ENCODE measurements at places on chromosomes 6 and 20.

GRCh38 chr6:167687116-167687725, 139.5 kb upstream of the AFDN start:
- no peak for DNase-seq

DNA sequence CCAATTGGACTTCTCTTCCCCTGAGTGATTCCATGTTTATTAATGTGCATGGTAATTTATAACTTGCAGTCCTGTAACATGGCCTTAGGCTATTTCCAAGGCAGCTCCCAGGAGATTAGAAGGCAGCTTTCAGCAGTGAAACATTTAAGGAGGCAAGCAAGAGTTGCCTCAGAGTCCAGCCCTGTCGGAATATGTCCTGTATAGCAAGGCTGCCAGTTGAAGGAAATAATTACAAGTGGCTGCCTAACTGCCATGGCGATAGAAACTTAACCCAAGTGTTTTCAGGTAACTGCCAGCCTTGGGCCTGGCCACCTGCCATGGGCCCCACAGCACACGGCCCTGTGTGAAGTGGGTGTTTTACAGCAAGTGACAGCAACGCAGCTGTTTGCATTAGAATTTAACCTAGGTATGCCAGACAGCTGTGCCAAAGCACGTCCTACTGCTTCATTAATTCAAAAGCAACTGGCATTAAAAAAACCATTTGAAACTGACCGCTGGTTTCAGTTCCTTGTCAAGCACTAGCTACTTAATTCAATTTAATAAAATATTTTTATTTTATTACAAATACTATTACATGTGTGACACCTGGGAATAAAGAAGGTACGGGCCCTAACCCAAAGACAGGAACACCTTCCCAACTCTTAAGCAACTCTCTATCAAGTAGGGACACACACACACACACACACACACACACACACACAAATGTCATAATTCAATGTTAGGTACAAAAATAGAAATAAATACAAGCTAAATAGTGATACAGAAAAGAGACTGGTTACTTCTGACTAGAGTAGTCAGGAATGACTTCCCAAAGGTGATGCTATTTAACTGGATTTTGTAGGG, 151.8 kb upstream of the HEY2 start:
- no peak for DNase-seq

DNA sequence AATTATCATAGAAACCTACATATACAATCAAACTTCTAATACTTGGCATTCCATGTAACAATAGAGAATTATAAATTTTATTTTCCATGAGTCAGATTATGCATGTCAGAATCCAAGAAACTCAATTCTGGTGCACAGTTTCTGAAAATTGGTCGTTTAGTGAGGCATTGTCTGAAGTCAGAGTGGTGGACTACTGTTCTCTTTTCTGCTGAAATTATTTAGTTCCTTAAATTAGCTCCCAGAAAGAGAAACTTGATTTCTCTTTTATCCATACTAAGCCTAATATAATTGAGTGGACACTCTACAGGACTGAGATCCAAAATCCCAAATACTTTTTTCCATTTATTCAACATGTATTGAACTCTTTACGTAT, 265.5 kb downstream of the ALDH8A1 start:
- DNase-seq = peak; percentile 54

DNA sequence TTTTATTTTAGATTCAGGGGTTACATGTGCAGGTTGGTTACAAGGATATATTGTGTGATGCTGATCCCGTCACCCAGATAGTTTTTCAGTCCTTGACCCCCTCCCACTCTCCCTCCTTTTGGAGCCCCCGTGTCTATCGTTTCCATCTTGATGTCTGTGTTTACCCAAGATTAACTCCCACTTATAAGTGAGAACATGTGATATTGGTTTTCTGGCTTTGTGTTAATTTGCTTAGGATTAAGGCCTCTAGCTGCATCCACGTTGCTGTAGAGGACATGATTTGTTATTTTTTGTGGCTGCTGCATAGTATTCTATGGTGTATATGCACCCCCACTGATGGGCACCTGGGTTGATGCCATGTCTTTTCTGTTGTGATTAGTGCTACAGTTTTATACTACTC, 178.6 kb downstream of the PLCB1 start:
- DNase-seq = no peak

DNA sequence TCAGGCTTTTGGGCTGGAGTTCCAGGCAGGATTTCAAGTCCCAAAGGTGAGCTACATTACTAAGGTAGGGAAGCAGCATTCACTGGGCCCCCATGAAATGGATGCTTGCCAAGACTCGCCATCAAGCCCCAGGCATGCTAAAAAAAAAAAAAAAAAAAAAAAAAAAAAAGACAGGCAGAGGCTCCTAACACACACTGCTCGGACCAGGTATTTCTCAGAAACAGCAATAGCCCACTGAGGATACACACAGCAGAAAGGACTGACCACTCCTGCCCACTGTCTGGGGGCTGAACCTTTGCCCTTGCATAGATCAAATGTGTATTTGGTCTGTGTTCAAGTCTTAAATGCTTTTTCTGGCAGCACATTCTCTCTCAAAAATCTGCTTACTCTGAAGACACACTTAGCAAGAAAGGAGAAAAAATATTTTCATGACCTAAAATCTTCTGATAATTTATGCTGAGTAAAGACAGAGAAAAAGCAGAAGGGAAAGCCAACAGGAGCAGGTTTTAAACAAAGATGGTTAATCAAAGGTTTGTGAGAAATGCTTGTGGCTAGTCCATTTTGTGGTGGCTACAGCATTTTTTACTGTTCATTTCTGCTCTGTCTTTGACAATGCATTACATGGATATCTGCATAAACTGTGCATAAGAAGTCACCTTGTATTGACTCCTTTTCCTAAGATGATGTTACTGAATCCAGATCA, 37.9 kb upstream of the BEND6 start:
- DNase-seq = no peak

- DNase-seq = no peak
Observed at GRCh38 chr6:17250237-17250636, 30.9 kb upstream of the RBM24 start.

GRCh38 chr20:45818239-45818638, 5.8 kb downstream of the UBE2C start:
- no peak for DNase-seq

DNA sequence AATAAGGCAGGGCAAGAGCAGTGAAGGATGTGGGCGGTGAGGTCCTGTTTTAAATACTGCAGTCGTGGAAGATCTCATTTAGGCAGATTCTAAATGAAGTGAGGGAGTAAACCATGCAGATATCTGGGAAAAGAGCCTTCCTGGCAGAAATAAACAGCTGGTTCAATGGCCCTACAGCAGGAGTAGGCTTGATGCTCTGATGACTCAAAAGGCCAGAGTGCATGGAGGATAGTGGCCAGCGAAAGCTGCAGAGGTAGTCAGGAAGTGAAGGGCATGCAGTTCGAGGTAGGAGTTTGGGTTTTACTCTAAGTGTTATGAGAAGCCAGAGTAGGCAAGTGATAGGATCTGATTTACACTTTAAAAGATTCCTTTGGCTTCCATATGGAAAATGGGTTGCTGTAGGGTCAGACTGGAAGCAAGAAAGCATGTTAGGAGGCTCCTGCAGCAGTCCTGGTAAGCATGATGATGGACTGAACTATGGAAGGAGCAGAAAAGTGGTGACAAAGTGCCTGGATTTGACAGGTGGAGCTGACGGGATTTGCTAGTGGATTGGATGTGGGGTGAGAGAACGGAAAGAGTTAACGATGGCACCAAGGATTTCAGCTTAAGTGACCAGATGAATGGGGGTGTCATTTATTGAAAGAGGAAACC, 150.0 kb downstream of the GJA10 start:
- DNase-seq = no peak

- DNase-seq = no peak
Observed at GRCh38 chr6:36840432-36841403, 1.5 kb upstream of the CPNE5 start.

GRCh38 chr20:63765902-63766301, 26.3 kb downstream of the SLC2A4RG start:
- DNase-seq = no peak

DNA sequence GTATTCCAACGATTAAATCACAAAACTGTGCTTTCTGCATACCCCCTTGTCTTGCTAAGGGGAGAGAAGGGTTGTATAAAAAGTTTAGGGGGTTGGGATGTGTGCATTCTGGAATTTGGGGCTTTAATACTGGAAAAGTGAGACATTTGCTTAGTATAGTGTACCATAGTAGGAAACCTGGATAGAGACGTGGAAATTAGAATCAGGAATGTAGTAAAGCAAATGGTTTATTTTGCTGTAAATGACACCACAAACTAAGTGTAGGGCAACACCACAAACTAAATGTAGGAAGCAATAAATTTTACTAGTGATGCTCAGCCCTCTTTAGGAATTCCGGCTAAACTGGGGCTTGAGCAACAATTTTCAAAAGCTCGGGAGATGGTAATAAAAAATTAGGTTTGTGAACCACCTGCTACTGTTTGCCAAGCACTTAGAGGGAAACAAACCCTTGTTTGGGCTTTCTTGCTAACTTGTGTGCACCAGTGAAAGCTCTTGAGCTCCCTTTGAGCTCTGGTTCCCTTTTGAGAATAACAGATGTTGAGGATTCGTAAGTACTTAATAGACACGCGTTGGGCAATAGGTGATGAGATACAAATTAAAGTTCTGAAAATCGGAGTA, 13.8 kb downstream of the BRD2 start:
- DNase-seq = no peak

DNA sequence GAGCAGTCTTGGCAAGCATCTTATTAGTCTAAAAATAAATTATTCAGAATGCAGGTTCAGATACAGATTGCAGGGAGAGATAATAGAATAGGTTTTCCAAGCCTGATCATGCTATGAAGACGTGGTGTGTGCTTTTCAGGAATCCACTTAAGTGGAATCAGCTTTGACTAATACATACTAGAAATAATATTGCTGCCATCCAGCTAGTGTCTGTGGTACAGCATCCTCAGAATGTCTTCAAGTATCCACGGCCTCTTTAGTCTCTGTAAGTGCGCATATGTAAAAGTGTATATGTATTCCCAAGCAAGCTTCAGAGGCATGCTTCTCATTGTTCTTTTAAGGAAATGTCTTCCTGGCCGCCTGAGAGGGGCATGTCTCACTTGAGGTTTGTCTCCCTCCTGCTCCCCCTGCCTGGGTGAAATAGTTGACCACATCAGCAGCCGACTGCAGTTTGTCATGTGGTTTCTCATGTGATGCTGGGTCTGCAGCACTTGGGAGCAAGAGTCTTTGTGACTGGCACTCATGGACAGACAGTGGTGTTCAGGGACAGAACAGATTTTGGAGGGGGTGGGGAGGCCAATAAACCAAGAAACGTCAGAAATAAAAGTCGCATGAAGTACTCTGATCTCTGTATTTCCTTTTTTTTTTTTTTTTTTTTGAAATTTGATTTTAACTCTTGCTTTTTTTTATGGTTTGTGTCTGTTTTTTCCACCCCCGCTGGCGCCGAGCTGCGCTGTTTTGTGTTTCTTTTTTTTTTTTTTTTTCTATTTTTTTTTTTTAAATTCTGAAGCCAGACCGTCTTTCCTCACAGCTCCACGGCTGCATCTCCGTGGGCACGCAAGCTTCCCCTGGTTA, 150.8 kb downstream of the PRL start:
- no peak for DNase-seq

GRCh38 chr6:44530209-44530909, 142.9 kb downstream of the CDC5L start:
- DNase-seq = no peak

- DNase-seq = peak; percentile 42
Observed at GRCh38 chr6:73451223-73452106, 632 bp downstream of the CGAS start.

DNA sequence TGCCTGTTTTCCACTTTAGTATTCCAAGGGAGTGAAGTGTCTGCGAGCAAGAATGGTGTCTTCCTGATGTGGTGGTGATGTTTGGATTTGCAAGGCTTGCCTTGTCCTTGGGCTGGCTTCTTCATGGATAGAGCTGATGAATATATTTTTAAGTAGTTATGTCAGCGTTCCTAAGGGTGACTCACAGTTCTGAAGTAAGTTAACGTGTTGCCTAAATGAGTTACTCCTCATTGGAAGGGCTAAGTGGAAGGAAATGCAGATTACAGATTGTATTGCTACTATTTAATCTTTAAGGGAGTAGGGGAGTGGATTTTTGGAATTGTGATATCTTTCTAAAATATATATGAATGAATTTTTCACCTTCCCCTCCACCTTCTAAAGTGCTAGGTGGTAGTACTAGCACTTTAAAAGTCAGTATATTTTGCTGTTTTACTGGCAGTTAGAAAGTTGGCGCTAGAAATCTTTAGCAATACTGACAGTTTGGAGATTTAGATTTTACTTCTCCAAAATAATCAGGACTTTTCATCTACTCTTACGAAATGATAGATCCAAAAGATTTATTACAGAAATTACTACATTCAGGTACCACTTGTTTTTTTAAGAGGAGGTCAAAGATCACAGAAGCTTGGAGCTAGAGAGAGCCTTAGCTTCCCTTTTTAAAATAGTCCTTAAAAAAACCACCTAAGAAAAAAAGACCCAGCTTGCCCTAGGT, 197.4 kb downstream of the JARID2 start:
- DNase-seq = peak; percentile 84

DNA sequence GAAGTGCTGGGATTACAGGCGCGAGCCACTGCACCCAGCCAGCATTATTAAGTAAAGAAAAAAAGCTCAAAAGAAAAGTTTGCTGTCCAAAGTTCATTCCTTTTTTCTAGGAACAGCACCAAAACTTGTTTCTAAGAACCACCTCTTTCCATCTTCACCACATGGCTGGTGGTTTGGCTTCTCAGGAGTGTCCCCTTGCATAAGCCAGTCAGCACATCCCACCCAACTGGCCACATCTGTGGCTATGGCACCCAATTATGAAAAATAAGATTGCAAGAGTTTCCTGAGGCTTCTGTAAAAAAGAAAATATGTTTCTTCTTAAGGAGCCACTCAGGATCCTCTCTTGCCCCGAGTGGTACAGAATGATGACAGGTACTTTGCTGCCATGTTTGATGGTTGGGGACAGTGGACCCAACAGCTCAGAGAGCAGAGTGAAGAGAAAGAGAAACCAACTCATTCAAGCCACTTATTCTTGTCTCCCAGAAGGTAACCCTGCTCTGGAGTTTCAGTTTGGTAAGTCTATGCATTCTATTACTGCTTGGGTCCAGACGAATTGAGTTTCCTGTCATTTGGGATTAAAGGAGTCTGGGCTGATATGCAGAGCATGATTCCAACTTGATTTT, 65.3 kb downstream of the PSMB1 start:
- DNase-seq = no peak

- no peak for DNase-seq
Observed at GRCh38 chr6:43990627-43991619, 136.3 kb downstream of the MRPL14 start.

- DNase-seq = no peak
Observed at GRCh38 chr20:14906908-14907434, 569.6 kb upstream of the FLRT3 start.

DNA sequence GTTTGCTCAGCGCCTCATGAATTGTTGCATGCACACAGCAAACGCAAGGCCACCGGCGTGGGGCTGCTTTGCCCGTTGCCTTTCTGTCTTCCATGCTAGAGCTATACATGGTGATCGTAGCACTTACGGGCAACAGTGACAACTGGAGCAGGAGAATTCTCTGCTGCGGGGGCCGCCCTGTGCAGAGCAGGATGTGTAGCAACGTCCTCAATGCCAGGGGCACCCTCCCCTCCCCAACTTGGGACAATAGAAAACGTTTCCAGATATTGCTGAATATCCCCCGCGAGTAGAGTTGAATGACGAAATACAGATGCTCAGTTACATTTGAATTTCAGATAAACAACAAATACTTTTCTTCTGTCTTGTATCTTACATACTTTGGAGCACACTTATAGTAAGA, 198.7 kb downstream of the TFAP2C start:
- no peak for DNase-seq

GRCh38 chr6:3367630-3368029, 89.2 kb downstream of the SLC22A23 start:
- DNase-seq = peak; percentile 75
